ENCODE measurements at places on chromosomes 6 and 20.

GRCh38 chr20:43976547-43976946 is 61.9 kb downstream of the TOX2 start:
- no peak for DNase-seq

DNA sequence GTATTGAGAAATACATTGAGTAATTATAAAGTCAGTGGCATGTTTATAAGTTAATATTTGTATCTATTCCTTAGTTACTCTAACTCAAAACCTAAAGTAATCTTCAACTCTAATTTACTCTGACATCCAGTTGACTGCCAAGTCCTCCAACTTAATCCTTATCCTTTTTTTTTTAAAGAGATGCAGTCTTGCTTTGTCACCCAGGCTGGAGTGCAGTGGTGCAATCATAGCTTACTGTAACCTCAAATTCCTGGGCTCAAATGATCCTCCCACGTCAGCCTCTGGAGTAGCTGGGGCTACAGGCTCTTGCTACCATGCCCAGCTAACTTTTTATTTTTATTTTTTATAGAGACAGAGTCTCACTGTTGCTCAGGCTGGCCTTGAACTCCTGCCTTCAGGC is 24.4 kb downstream of the PTPN1 start:
- no peak for DNase-seq

DNA sequence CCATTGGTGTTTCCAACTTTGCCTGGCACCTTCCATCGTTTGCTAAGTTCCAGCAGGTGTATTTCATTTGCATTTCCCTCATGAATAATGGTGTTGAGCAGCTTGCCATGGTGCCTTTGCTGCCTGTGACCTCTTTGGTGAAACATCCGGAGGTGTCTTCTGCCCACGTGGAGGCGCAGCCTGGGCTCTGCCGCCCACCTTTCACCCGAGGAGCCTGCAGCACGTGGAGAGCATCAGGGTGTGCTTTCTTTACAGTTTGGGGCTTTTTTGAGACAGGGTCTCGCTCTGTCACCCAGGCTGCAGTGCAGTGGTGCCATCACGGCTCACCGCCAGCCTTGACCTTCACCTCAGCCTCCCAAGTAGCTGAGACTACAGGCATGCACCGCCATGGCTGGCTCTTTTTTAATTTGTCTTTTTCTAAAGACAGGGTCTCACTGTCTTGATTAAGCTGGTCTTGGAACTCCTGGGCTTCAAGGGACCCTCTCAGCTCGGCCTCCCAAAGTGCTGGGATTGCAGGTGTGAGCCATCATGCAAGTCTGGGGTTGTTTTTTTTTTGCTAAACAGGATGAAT is 3.0 kb upstream of the ADRM1 start:
- no peak for DNase-seq

DNA sequence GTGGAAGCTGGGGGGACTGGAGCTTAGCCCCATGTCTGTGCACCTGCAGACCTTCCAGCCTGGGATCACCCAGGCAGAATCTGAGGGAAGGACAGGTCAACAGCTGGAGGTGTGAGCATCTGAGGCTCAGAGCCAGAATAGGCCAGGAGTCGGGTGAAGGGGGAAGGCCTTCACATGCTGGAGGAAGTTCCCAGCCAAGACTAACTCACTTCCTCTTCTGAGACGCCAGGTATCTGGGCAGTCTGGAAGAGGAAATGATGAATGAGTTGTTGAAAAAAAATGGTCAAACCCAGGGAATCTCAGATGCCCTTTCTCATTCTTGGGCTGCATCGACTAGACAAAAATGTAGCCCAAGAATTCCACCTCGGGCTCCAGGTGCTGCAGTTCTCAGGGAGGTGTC is 73.6 kb upstream of the TIAM2 start:
- no peak for DNase-seq

DNA sequence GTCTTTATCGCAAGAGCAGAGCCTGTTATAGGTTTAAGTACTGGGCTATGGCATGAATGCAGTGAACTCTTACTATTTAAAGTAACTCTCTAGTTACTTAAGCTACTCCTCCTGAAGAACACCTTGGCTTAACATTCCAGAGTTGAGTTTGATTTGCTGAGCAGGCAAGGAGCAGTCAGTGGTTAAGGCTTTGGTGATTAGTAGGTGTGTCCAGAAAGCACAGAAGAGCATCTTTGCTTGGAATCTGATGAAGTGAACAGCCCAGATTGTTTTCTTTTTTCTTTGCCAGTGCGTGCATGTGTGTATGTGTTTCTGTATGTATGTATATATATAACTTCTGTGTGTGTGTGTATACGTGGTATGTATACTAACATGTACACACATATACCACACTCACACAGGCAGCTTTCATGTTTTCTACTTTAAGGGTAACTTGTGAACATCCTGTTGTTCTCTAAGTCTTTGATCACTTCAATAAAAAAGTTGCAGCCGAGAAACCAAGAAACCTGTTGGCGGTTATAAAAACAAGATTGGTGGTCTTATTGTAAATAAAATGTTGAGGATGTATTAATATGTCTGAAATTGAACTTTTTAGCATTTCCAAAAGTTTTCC is 56.2 kb upstream of the TULP4 start:
- DNase-seq: peak; percentile 53

DNA sequence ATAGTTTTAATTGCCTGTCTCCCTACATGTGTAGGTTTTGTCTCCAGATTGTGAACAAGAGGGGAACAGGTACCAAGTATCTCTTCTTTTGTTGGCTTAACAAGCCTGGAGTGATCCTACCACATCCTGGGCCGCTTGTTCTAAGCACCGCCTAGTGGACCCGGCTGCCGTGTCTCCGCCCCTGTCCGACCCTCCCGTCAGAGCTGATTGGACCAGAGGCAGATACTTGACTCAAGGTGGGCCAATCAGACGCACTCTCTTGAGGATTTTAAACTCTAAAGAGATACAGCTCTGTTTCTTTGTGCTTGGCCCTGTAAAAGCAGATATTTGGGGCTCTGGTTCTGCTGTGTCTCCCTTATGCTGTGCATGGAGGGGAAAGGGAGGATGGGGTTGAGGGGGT is 68.2 kb downstream of the PRDM1 start:
- DNase-seq: no peak

DNA sequence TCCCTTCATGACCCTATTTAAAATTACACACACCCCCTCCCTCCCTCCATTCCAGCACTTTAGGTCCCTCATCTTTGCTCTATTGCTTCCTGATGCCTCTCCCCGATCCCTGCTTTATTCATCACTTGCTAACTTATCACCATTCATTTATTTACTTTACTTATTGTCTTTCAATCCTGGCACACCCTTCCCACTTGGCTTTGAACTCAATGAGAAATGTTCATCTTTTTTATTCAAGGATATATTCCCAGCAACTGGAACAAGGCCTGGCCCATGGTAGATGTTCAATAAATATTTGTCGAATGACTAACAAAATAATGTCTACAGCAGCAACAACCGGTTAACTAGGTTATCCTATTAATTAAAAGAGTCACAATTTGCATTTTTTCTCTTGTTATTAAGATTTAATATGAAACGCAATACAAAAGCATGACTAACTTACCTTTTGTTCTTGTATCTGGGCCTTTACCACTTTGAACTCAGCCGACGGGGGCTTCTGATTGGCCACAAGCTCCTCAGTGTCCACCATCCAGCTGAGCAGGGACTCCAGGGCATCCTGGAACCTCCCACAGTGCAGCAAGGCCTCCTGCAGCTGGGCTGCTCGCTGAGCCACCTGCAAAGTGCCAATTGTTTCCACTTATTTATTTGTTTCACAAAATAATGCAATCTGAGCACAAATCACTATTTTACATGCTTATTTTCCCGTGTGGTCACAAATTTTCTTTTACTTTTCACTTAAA is 107.8 kb downstream of the DST start:
- no peak for DNase-seq

- DNase-seq: no peak
Measured at GRCh38 chr6:26260725-26261490, 104.1 kb upstream of the BTN3A2 start.

GRCh38 chr20:45337367-45338120 is 10.7 kb downstream of the SDC4 start:
- DNase-seq: no peak

DNA sequence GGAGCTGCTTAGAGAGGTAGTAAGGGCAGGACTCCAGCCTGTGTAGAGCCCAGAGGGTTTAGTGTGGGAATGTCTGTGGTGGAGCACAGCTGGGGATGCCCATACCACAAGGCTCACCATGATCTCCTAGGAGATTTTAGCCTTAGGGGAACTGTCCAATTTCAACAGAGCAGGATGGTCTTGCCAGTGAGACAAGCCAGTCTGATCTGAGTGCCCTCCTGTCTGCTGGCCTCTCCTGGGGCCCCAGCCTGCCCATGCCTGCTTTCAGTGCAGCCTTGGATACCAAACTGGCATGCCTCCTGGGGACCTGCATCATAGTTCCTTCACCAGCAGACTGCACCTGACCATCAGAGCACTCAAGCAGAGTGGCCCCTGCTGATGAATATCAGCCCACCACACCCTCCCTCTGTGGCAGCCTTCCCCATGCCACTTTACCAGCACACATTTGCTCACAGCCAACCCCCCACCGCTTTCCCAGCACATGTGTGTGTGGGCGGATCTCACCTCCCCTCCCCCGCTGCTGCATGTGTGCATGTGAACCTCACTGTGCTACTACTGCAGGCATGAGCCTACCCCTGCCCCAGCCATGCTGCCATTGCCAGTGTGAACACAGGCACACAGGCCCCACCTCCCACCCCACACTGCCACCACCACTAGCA is 7.9 kb upstream of the TREM1 start:
- no peak for DNase-seq

- DNase-seq: no peak
Measured at GRCh38 chr6:152301021-152301764, 336.0 kb downstream of the SYNE1 start.

DNA sequence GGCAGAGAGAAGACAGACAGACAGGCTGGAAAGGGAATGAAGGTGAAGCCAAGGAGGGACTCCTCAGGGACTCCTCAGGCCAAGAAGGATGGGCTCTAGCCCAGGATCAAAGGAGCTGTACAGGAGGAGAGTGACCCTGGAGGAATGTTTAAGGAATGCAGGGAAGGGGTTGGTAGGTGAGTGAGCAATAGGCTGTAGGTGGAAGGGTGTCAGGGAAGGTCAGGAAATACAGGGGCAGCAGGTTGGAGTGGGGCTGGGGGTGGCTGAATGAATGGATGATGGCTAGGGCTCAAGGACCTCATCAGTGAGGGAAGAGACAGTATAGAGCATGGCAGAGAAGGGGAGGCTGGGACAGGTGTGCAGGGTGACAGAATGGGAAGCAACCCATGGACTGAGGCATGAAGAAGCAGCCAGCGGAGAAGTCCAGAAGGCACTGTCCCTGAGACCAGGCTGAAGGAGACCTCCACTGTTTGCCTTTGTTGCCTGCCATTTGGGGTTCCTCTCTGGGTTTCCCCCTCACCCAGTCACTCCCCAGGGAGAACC is 13.2 kb downstream of the SYNGAP1 start:
- DNase-seq: no peak

- no peak for DNase-seq
Measured at GRCh38 chr20:16810216-16810615, 62.1 kb downstream of the OTOR start.

- DNase-seq: no peak
Measured at GRCh38 chr6:169092375-169092774, 161.3 kb downstream of the THBS2 start.

GRCh38 chr20:53699085-53699674 is 105.5 kb upstream of the ZNF217 start:
- no peak for DNase-seq

- DNase-seq: peak; percentile 33
Measured at GRCh38 chr6:170224694-170225660, 65.9 kb downstream of the DLL1 start.

- no peak for DNase-seq
Measured at GRCh38 chr6:32932132-32932868, 8.5 kb downstream of the HLA-DMB start.

Data from CD8-positive, alpha-beta memory T cell (primary cell).